ENCODE measurements at places on chromosomes 2 and 18.

GRCh38 chr2:240922245-240922981 is 16.3 kb downstream of the CROCC2 start:
- DNase-seq: no peak

GRCh38 chr2:85888020-85888683 is 638 bp downstream of the ST3GAL5 start:
- peak; percentile 49 for DNase-seq

- no peak for DNase-seq
Measured at GRCh38 chr2:231911381-231911780, 14.8 kb downstream of the NPPC start.

GRCh38 chr2:11456251-11456650 is 9.7 kb downstream of the E2F6 start:
- DNase-seq: no peak

- no peak for DNase-seq
Measured at GRCh38 chr2:109563288-109563687, 50.5 kb downstream of the SEPTIN10 start.

DNA sequence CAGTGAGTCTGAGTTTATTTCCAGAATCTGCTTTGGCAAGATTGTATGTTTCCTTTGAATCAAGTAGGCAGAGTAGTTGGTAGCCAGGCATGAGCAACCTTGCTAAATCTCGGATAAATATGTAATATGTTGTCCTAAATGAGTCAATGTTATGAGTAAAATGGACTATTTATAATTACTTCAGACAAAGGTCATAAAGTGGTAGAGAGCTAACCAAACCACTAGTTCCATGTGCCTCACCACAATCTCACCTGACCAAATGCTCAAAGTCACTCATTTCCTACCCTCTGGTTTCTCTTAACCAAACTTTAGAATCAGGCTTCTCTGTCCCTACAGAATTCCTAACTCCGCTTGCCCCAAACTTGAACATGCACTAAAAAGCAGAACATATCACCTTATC is 261.2 kb upstream of the FSIP2 start:
- DNase-seq: no peak

- no peak for DNase-seq
Measured at GRCh38 chr2:152433289-152433688, 98.3 kb downstream of the FMNL2 start.

DNA sequence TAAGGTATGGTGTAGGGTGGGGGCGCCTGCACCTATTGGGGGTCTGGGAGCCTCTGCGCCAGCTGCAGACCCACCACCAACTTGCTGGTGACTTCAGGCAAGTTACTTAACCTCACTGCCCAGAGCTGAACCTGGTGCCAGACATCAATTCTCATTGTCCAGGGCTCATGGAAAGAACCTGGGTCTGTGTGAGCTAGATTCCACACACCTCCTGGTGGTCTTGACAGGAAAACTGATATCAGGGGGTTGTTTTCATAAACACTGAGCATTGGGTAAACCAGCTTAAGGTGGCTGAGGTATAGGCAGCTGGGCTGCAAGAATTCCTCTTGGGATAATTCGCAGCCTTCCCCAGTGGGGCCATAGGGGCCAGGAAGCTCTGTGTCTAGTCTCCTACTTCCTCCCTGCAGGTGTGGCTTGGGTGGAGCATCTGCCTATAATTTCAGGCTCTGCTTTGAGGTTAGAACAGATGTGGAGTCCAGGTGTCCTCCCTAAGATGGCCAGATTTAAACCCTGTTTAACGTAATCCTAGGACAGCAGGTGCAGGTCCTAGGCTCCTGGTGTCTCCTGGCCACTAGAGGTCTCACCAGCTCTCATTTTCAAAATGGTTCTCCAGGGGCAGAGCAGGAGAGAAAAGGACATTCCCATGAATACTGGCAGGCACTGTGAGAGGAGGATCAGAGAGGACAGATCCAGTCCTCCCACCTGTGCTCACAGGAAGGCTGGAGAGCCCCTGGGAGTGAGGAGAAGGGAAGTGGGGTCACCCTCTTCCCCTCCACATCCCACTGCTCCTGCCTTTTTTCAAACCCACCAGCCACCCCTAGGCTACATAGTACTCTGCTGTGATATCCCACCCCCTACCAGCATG is 100.4 kb upstream of the SMAD2 start:
- no peak for DNase-seq

GRCh38 chr2:216001216-216002100 is 11.9 kb downstream of the MREG start:
- DNase-seq: no peak

DNA sequence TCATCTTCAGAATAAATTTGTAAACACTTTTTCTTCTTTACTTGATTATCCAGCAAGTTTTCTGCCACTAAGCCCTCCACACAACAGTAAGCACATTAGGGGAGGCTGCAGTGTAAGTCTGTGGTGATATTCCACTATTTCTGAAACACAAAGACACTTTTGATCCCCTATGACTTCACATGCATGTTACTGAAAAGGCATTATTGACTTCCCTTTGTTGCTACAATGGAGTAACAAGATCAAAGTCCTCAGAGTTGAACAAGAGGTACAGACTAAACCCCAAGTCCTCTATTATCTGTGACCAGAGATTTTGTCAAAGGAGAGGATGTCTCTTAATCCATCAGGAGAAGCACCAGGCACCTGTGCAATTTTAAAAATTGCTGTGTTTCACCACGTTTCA is 157.9 kb downstream of the CD226 start:
- DNase-seq: no peak

DNA sequence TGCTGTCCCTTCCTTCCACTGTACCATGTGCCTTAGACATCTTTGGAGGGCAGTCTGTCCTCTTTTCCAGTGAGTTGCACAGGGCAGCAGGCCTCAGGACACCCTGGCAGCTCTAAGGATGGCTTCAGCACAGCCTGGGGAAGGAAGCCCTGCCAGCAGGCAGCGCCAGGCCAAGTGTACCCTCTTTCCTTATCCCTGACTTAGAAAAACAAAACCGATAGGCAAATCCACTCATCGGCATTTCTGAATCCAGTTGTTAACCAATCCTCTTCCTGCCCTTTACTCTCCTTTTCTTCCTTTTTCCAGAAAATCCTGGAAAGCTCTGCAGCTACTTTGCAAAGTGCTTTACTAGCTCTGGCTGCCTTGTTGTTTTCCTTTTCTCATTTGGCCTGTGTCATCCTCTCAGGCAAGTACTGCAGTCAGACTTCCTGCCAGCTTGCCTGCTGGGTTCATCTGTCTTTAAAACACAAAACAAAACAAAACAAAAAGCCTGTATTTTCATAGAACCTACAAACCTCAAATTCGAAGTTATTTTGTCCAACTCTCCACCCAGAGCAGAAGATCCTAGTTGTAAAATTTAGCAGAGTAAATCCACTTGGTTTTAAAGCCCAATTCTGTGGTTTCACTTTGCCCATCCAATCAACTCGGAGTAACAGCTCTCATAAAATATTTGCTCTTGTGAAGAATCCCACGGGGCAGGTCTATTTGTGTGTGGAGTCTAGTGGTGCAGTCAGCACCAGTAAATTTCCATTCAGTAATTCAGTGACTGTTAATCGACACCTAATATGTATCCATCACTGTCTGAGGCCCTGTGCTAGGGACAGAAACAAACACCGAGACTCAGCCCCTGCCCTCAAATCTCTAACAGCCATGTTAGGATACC is 45.2 kb downstream of the PCBP1 start:
- peak; percentile 80 for DNase-seq

GRCh38 chr18:25055076-25055475 is 296.9 kb downstream of the ZNF521 start:
- DNase-seq: no peak

- DNase-seq: no peak
Measured at GRCh38 chr2:155393406-155393805, 694.9 kb downstream of the KCNJ3 start.

GRCh38 chr2:28602751-28603639 is 107.1 kb downstream of the PLB1 start:
- no peak for DNase-seq

Data from CD4-positive, alpha-beta T cell (primary cell).